ENCODE measurements at places on chromosomes 2 and 18.
A peak's percentile ranks its signal among the peaks of the same experiment; 100 is the strongest.

DNA sequence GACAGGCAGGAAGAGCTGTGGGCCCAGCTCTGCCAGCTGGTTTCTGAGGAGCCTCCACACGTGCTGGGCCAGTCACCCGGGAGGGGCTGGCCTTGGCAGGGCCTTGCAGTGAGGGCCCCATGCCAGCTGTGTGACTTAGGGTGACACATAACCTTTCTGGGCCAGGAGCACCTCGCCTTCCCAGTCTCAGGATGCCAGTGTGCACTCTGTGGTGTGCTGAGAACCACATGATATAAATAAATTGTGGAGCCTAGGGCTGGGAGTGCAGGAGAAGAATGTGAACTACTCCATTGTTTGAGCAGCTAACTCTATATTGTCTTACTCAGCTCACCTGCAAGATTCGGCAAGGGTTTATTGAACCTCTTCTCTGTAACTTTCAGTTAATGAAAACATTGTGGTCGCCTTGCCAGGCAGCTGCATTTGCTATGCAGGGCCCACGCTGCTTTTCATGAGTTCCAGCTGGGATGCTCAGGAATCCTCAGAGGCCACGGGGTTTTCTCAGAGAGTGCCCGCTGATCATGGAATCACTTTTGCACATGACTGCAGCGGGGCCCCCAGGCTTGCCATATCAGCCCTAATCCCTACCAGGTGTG, 222.3 kb downstream of the SH3RF3 start:
- peak; percentile 50 for DNase-seq

DNA sequence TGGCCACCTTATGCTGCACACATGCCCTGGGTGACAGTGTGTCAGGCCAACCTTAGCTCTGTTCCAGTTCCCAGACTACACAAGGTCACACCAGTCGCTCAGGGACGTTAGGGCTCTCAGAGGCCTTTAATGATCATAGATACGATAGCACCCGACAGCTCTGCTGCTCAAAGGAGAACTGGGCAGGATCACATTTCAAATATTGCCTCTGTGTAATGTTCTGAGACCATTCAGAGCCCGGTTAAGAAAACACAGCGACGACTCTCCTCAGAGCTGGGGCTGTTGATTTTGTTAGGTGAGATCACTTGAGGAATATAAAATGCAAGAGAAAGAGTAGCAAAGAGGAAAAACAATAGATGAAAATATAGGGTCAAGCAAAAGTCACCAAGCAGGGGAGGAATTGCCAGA, 166.6 kb upstream of the TANK start:
- no peak for DNase-seq

GRCh38 chr2:236888794-236889780, 196.6 kb upstream of the COPS8 start:
- no peak for DNase-seq

- DNase-seq, result no peak
These were observed 50.6 kb downstream of the PARD6G start for GRCh38 chr18:80196528-80197320.

GRCh38 chr2:201806442-201807170, at the start of gene CDK15:
Gene CDK15, plus strand, starts transcription at chr2:201806537. Its CDS starts 128 bp downstream, at chr2:201806665.
- DNase-seq, result no peak

DNA sequence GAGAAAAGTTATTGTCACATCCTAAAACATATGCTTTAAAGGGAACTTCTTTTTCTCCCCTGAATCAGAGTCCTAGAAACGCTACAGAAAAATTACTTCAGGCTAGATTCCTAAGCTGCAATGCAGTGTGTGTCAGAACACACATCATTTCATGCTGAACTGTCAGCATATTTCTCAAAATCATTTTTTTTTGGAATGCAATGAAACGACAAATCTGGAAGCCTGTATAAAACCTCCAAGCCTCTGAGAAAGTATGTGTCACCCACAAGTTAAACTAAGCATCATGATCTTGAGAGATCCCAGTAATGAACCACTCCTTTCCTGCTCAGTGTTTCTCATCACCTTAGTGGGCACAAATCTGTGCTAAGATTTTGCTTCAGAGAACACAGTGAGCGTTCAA, 276.2 kb downstream of the ZNF521 start:
- DNase-seq, result no peak

DNA sequence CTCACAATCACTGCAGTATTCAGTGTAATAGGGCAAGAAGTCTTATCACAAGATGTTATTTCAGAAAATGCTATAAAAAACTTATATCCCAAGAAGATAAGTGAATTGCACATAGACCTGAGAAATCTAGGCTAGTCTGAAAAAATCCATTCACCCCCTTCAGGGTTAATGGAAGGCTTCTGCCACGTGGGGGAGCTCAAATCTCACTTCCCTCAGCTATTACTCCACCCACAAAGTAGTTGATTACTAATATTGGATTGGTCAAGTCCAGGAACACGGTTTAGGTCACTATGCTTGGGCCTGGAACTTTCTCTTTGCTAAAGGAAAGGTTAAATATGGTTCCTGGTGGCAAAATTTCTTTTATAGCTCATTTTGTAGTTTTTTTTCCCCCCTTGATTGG, 51.2 kb upstream of the ADAM23 start:
- DNase-seq, result peak; percentile 11

All from mucosa of descending colon (tissue), 3 donors.